ENCODE measurements at places on chromosomes 16 and 17. TPM values are rescaled to one million over a fixed set of nuclear protein-coding genes. Genes with fewer than 3 reads are reported as not detected.

Gene CRYM
- 3.7 TPM for total RNA-seq

DNA sequence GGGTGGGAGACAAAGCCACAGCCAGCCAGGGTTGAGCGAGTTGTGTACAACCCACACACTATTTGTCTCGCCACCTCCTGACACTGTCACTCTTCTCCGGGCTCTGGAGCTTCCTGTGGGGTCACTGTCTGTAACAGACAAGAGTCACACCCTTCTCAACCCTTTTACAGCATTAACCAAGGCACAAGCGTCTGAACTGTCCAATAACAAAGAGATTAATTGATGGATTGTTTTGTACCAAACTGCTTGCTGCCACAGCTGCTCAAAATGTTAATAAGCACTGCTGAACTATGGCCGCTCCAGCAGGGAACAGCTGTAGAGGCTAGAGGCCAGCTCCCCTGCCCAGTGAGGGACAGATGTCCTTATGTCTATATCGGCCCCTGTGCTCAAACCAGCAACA, 25.2 kb upstream of the HYDIN start:
- DNase-seq, result no peak

- DNase-seq, result no peak
Measured at GRCh38 chr17:35160354-35161201, 13.0 kb downstream of the UNC45B start.

DNA sequence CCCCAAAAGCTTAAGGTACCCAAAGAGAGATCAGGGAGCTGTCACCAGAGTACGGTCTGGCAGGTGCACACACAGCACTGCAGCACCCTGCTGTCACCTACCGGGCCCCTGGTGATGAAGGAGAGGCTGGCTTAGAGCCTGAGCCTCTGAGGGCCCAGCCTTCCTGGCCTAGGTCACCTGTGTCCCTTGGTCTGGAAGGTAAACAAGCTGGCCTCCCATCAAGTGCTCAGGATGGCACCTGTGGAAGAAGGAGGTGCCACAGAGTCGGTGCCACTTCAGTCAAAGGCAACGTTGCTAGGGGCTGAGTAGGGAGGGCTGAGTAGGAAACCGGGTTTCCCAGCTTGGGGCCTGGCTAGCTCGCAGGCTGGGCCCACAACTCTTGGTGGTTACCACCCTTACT, 70.7 kb downstream of the COG7 start:
- DNase-seq, result no peak

- peak; percentile 58 for DNase-seq
Measured at GRCh38 chr17:73952480-73953205, 250.8 kb upstream of the RPL38 start.

GRCh38 chr16:583470-583814, 6.4 kb upstream of the RAB40C start:
- no peak for DNase-seq

DNA sequence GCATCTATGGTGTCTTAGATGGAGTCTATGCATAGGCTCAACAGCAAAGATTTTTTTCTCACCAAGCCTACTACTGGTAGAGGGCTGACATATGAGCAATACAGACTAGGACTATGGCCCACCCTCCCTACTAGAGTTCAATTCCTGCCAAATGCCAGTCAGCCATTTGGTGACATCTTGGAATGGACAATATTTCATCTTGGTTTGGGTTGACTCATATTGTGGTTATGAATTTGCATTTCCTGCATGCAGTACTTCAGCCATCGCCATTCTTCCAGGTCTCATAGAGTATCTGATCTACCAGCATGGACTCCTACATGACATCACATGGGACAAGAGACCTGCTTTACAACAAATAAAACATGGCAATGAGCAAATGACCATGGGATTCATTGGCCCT, 778.1 kb upstream of the SOX9 start:
- DNase-seq, result no peak

DNA sequence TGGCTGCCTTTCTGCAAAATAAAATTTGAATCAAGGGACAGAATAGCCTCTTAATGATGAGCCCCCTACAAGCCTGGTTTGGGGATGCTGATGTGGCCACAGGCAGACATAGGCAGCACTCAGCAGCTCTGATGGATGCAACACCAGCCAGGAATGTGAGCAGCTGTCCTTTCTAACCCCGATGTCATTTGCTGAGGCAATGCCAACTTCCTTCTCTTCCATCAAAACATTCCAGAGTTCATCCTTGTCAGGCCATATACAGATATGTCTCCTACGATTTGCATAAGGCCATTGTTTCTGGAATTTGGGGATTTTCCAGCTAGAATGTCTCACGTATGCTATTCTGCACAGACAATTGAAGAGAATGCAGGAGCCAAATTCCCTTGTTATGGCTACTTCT, 52.1 kb upstream of the MYOCD start:
- no peak for DNase-seq

GRCh38 chr17:47987240-47987835, 16.4 kb downstream of the CDK5RAP3 start:
- DNase-seq, result no peak

Gene OSGIN1
- total RNA-seq, result 0.31 TPM

- no peak for DNase-seq
Measured at GRCh38 chr16:85639529-85640253, 26.6 kb downstream of the GSE1 start.

GRCh38 chr16:51818342-51818944, 667.4 kb upstream of the SALL1 start:
- DNase-seq, result peak; percentile 70

Measured in endothelial cell (in vitro differentiated cells).